ENCODE measurements at places on chromosomes 7 and 10. TPM values are rescaled to one million over a fixed set of nuclear protein-coding genes. Genes with fewer than 3 reads are reported as not detected.

GRCh38 chr10:17349717-17350116 lies 104.7 kb downstream of the ST8SIA6 start:
- no peak for DNase-seq

DNA sequence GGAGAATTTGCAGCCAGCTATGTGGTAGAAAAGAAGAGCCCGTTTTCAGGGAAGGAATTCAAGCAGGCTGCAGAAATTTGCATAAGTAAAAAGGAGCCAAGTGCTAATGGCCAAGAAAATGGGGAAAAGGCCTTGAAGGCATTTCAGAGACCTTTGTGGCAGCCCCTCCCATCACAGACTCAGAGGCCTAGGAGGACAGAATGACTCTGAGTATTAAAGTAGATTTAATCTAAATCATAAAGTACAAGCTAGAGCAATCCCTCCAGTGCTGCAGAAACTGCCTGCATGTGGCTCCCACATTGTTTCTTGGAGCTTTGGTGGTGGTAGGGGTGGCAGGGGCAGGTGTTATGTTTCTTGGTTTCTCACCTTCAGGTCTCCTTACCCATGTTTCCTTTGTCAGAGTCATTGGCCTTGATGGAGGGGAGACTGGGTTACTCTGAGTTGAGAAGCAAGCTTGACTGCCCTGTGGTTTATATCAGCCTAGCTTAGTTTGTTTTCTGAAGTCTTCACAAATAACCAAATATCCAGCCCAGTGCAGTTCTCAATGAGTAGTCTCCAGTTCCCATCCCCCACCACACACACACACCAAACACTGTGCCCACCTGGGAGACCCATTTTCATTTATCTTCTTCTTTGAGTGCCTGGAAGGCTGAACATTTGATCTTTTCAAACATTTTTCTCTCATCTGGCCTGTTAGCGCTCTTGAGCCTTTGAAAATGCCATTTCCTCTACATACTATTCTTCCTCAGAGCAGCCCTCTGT lies 34.5 kb downstream of the ITPRIP start:
- no peak for DNase-seq

GRCh38 chr10:8921568-8921967 lies 867.1 kb downstream of the GATA3 start:
- DNase-seq: no peak

- no peak for DNase-seq
These were observed 79.7 kb downstream of the VIPR2 start for GRCh38 chr7:159064816-159065510.

WEE2 gene
- total RNA-seq: not detected
